Activated CD4-positive, alpha-beta T cell treated with anti-CD3 and anti-CD28 coated beads, Interleukin-2, amount 50 U/mL, for 16 hours (primary cell): ENCODE measurements at places on chromosomes 16 and 17.

- DNase-seq: no peak
Observed at GRCh38 chr17:9056566-9056965, 35.3 kb downstream of the NTN1 start.

- no peak for DNase-seq
Observed at GRCh38 chr16:82649766-82650165, 23.0 kb downstream of the CDH13 start.

DNA sequence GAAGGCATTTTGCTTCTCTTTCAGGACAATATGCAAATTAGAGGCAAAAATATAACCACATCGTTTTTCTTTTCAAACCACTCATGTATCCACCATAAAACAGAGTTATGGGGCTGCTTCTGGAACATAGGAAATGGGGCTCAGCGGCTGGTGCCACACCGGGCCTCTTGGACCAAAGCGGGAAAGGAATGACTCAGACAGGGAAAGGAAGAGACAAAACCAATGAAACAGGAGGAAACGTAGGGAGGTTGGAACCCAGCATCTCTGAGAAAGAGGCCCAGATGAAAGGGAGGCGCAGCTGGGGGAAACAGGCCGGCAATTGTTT, 28.5 kb downstream of the CUEDC1 start:
- no peak for DNase-seq

GRCh38 chr17:70268383-70268782, 99.1 kb downstream of the KCNJ2 start:
- DNase-seq: no peak

GRCh38 chr17:17623904-17624303, 32.4 kb upstream of the PEMT start:
- DNase-seq: no peak
